ENCODE measurements at places on chromosomes 7 and 10.

GRCh38 chr10:36114141-36114540, 472.0 kb upstream of the FZD8 start:
- no peak for DNase-seq

- no peak for DNase-seq
Measured at GRCh38 chr10:113647812-113648211, 16.0 kb downstream of the NRAP start.

DNA sequence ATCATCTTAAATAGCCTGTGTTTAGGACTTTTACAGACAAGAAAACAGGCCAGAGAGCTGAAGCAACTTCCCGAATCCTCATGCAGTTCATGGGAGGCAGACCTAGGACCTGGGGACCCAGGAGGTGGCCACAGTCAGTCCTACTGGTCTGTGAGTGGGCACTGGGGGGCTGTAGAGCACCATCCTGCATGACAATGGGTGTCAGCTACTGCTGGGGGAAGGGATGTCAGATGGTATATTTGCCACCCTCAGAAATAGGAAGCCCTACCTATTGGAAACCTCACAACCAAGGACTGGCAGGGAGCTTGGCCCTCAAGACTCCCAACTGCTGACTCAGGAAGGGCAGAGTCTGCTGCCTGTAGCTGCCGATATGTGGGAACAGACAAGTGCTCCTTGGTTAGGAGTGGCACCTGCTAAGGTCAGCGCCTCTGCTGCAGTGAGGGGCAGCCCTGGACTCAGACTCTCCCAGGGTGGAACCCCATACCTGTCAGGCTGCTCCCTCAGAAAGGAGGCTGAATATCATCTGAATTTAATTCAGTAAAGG, 29.7 kb downstream of the OGDH start:
- no peak for DNase-seq

GRCh38 chr7:47782792-47783191, 165.5 kb downstream of the PKD1L1 start:
- DNase-seq: no peak

DNA sequence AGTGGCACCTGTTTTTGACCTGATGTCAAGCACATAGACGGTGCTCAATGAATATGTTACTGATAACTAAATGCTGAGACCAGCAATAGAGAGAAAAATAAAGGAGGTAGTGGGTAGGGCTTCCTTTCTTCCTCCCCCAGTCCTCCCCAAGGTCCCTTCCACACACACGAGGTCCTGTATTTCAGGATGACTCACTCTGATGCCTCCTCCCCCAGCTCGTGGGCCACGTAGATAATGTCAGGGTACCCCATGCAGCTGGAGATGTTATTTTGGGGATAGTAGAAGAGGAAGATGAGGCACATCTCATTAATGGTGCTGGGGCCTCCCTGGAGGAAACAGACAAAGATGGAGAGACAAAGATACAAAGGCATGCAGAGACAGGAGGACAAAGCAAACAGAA, 17.3 kb downstream of the PRSS58 start:
- no peak for DNase-seq

DNA sequence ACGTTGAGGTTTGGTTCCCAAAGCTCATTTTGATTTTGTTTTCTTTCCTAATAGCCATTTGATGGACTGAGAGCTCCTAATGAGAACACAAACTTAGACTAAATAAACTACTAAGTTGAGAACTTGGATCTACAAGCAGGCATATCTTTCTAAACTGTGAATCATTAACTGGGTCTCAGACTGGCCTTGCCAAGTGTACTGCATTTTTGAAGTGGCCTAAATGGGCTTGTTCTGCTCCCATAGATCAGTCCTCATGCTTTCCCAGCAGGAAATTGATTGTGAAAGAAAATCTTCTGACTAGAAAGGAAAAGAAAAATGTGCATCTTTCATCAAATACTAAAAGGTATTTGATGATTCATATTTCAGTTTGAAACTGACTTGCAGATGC, 46.7 kb upstream of the RBM33 start:
- no peak for DNase-seq

DNA sequence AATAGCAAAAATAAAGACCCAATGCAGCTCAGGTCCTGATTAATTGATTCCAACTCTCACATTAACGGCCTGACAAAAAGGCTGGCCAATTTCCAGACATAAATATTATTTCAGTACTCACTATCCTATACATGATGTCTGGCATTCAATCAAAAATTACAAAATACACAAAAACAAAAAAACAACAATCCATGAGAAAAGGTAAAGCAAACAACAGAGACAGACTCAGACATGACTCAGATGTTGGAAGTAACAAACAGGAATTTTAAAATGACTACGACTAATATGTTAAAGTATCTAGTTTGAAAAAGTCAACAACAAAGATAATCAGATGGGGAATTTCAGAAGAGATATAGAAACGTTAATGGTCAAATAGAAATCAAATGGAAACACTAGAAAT, 152.8 kb downstream of the AMPH start:
- DNase-seq: no peak

DNA sequence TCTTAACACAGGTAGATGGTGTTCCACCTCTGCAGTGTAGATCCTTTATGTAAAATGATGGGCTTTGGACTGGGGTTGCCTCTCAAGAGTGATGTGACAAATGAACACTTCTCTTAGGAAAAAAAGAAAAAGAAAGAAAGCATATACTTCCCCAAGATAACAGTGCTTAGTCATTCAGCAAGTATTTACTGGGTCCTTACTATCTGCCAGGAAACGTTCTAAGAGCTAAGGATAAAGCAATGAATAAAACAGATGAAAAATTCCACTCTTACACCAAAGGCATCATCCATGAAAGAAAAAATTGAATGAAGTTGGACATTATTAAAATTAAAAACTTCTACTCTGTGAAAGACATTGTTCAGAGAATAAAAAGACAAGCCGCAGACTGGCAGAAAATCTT, 177.3 kb downstream of the C7orf25 start:
- no peak for DNase-seq

DNA sequence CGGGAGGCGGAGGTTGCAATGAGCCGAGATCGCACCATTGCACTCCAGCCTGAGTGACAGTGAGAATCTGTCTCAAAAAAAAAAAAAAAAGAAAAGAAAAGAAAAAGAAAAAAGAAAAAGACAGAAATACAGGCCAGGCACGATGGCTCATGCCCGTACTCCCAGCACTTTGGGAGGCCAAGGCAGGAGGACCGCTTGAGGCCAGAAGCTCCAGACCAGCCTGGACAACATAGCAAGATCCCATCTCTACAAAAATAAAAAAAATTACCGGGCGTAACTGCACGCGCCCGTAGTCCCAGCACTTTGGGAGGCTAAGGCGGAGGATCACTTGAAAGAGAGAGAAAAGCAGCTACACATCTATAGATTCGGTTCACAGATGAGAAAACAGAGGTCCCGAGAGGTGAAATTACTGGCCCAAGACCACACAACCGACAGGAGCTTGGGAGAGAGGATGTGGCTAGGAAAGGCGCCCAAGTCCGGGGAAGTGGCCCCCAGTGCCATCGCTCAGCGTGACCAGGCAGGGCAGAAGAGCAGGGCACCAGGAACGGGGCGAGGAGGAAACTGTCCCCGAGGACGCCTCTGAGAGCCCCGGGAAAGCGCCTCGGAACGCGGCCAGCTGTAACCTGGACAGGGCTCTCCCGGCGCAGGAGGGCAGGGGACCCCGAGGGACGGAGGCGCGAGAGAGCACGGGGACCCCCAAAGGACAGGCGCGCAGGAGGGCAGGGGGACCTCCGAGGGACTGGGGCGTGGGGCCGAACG, 612 bp downstream of the SNX8 start:
- no peak for DNase-seq

DNA sequence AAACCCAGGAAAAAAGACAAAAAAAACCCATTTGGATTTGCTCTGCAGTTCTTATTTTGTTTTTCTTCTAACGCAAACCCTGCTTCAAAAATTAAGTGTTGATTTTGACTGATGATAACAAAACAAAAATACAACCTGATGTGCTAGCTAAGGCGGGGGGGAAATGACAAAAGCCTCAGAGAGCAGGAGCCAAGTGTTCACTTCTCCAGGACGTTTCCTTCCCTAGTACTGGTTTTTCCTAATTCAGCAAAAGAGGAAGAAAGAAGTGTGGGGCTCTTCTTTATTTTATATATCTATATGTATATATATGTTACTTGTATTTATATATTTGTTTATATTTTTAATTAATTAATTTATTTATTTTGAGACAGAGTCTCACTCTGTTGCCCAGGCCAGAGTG, 28.0 kb downstream of the SNX10 start:
- no peak for DNase-seq

DNA sequence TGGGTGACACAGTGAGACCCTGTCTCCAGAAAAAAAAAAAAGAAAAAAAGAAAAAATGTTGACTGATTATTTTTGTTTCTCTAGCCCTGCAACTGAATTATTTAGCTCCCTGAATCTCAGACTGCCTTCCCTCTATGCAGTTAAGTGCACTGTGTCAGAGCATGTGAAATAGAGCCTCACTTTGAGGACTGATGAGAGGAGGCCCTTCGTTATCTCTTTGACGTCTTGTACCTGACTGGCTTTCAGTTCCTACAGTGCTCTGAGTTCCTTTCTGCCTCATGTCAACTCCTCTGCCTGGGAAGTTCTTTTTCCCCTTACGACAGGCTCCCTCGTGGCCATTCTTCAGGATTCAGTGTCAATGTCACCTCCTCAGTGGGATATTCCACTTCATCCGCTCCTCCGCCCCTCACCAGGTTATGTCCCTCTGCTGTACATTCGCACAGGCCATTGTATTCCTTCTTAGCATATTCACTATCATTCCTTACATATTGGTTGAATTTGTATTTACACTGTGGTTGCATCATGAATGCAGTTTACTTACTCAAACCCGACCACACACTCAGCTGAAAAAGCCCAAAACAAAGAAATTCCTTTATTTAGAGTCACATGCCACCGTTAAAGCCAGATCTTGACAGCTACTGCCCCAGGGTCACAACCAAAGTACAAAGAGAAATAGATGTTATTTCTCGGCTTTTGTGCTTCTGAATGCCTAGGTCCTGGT, 18.1 kb upstream of the CAMK2G start:
- no peak for DNase-seq

- DNase-seq: no peak
Measured at GRCh38 chr10:46266306-46266985, 20.4 kb upstream of the ANTXRL start.

DNA sequence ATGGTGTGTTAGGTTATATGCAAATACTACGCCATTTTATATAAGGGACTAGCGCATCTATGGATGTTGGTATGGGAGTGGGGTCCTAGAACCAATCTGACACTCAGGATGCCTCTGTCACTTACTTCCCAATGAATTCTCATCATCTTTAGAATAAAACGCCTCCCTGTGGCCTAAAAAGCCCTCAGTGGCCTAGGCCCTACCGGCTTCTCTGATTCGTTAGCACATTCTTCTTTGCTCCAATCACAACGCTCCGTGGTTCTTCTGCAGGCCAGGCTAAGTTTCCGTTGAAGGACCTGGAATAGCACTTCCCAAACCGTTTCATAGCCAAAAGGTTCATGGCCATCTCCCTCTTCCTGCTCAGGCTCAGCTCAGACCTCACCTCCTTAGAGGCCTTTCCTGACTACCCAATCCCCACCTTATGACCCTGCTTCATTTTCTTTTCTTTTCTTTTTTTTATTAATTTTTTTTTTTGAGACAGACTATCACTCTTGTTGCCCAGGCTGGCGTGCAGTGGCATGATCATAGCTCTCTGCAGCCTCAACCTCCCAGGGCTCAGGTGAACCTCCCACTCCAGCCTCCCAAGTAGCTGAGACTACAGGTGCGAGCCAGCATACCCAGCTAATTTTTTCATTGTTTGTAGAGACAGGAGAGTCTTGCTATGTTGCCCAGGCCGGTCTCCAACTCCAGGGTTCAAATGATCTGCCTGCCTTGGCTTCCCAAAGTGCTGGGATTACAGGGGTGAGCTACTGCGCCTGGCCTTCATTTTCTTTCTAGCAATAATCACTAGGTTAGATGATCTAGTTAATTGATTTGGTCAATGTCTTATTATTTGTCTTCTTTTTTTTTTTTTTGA, 24.5 kb upstream of the YWHAG start:
- no peak for DNase-seq

DNA sequence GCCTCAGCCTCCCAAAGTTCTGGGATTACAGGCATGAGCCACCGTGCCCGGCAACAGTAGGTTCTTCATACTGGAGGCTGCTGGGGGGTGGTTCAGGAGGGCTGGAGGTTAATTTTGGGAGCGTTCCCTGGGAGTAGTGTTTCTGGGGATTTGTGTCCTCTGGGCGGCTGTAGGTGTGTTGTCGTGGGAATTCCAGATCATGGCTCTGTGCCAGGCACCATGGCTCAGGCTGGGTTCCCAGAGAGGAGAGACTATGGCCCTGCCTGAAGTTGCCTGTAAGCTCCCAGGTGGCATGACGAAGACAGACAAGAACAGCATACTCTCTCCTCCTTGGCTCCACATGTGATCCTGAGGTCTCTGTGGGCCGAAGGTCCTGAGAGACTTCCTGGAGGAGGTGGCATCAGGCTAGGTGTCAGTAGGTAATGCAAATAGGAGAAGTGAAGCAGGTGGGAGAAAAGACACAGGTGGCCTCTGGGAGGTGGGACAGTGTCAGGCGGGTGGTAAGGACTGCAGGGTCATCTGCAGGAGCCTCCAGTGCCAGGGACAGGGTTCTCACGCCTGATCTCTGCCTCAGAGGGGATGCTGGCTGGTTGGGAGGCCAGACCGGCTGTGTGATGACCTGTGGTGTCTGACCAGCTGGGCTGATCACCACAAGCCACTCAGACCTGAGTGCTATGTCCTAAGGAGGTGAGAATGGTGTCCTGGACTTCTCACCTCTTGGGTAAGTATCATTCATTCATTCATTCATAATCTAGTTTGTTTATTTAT, 18.7 kb downstream of the CLIP2 start:
- no peak for DNase-seq

GRCh38 chr7:99831595-99831994, 3.8 kb downstream of the CYP3A43 start:
- no peak for DNase-seq

GRCh38 chr7:95980167-95980566, 207.8 kb downstream of the DYNC1I1 start:
- no peak for DNase-seq

- DNase-seq: no peak
Measured at GRCh38 chr10:49500412-49500811, 38.5 kb downstream of the ERCC6 start.

- no peak for DNase-seq
Measured at GRCh38 chr10:22637491-22637890, 76.9 kb downstream of the PIP4K2A start.

- DNase-seq: no peak
Measured at GRCh38 chr7:115145512-115145911, 223.6 kb downstream of the MDFIC start.

- no peak for DNase-seq
Measured at GRCh38 chr7:132687981-132688383, 111.7 kb upstream of the PLXNA4 start.

DNA sequence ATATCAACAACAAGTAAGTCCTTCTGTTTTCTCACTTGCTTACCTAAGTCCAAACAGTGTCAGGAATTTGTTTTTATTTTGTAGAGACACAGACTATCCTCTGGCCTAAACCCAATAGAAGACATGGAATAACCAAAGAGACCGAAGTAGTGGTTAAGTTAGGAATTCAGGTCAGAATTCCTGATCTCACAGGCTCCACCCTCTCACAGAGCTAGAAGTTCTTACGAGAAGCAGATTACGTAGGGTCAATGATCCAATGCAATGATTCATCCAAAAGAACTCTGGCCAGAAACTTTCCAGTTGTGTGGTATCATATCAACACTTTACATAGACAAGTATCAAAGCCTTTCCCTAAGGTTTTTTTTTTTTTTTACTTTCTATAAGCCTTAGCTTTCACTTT, 73.8 kb downstream of the IQUB start:
- no peak for DNase-seq

All from cortex of kidney (tissue), 1 donor.